Kidney tubule cell (primary cell): ENCODE measurements at places on chromosomes 5 and 9.
A peak's percentile ranks its signal among the peaks of the same experiment; 100 is the strongest.

DNA sequence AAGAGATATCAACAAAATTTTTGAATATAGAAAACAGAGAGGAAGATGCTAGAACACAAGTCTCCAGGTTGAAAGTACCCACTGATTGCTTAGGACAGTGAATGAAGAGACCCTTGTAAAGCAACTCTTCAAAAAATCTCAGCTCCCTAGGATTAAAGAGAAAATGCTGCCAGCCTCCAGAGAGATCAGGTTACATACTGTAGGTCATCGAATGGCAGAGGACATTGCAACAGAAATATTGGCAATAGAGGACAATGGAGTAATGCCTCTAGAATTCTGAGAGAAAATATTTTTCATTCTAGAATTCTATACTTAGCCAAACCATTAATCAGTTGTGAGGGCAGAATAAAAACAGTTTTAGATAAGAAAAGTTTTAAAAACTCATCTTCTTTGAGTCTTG lies 43.1 kb upstream of the ELL2 start:
- DNase-seq: no peak

GRCh38 chr9:98215271-98215670 lies 22.8 kb upstream of the CORO2A start:
- peak; percentile 56 for DNase-seq

- peak; percentile 70 for DNase-seq
Observed at GRCh38 chr9:109453210-109453842, 44.8 kb downstream of the PTPN3 start.

- DNase-seq: peak; percentile 62
Observed at GRCh38 chr5:162068412-162068811, 839 bp downstream of the GABRG2 start.

DNA sequence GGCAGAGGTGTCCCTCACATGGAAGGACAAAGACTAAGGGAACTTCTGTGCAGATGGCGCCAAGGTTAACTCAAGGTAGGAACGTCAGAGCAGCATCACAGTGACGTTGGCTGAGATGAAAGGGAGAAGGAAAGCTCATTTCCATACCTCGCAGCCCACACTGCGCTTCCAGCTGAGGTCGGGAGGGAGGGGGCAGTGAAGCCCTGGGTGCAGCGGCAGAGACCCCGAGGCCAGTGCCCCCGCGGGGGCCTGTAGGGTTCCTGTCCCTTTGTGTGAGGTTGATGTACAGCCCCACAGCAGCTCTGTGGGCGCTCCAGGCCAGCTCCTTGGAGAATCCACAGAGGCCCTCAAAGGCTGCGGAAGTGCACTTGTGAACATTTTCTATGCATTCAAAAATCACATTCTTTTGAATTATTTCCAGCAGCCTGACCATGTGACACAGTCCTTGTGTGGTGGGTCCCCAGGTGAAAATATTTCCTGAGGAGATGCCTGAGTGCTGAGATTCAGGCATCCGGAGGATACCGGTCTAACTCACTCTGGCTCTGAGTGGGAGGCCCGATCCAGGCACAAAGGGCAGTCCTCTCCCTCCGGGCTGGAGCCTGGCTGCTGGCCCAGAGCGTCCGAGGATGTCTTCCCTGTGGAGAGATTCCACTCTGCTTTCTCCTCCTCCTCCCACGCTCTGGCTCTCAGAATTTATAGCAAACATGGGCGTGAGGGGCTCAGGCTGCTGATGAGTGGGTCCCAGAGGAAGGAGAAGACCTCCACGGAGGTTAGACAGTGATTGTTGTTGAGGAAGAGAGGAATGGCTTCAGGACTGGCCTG lies 150.7 kb downstream of the ICE1 start:
- no peak for DNase-seq

GRCh38 chr9:95762322-95762721 lies 113.2 kb upstream of the ERCC6L2 start:
- DNase-seq: no peak
